Erythroblast (primary cell): ENCODE measurements at places on chromosomes 16 and 17.

- DNase-seq, result peak; percentile 72
Observed at GRCh38 chr17:49003557-49004511, 6.6 kb downstream of the IGF2BP1 start.

DNA sequence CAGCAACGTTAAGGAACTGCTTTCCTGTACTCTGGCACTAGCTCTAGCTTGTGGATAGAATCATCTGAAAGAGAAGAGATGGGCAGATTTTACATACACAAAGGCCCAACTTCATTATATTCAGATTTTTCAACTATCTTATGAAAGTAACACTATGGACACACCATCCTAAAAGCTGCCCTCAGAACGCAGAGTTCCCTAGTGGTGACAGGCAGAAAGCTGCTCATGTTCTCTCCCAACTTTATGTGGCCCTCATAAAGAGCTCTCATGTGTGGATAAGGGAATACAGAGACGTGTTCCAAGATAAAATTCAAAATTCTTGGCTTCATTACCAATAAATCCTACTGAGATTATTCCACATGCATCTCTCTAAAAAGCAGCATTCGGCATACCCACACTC lies 1.5 kb downstream of the CFAP20 start:
- peak; percentile 36 for DNase-seq

DNA sequence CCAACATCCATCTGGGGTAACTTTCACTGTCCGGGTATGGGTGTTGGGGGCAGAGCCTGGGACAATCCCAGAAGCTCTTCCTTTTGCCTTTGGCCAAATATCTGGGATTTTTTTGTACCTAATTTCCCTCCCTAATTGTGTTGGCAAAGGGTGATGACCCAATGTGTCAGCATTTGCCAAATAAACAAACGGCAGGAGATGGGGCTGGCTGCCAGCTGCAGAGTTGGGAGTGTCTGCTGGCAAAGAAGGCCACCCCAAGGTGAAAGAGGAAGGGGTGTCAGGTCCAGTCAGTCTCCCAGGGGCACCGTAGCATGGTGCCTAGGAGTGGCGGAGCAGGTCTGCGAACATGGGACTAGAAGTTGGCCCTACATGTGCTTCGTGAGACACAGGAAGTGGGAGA lies 73.0 kb downstream of the SLC6A2 start:
- no peak for DNase-seq

GRCh38 chr17:2337544-2338314 lies 428 bp downstream of the SGSM2 start:
- peak; percentile 72 for DNase-seq

- DNase-seq, result no peak
Observed at GRCh38 chr17:27284811-27285415, 9.0 kb upstream of the WSB1 start.

DNA sequence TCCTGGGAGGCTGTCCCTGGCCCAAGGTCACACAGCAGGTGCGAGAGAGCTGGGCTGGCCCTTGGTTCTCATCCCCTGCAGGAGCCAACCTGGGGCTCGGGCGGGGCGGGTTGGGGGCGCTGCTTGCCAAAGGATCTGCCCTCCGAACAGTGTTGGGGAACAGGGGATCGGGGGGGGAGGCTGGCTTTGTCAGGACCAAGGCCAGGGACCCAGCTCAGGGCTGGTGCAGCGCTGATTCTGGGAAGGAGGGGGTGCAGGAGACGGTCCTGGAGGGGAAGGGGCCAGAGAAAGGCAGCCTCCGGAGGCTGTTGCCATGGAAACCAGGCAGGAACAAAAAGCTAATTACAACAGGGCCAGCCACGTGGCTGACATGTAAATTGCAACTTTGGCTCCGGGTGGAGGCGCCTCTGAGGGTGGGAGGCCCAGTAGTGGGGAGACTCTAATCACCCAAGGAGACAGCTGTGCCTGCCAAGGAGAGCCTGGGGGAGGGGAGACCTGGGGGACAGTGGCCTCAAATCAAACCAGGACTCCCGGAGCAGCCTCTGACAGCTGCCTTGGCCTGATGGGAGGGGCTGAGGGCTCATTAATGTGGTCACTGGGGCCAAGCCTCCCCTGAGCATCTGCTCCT lies 1.3 kb downstream of the TUBB3 start:
- peak; percentile 57 for DNase-seq

DNA sequence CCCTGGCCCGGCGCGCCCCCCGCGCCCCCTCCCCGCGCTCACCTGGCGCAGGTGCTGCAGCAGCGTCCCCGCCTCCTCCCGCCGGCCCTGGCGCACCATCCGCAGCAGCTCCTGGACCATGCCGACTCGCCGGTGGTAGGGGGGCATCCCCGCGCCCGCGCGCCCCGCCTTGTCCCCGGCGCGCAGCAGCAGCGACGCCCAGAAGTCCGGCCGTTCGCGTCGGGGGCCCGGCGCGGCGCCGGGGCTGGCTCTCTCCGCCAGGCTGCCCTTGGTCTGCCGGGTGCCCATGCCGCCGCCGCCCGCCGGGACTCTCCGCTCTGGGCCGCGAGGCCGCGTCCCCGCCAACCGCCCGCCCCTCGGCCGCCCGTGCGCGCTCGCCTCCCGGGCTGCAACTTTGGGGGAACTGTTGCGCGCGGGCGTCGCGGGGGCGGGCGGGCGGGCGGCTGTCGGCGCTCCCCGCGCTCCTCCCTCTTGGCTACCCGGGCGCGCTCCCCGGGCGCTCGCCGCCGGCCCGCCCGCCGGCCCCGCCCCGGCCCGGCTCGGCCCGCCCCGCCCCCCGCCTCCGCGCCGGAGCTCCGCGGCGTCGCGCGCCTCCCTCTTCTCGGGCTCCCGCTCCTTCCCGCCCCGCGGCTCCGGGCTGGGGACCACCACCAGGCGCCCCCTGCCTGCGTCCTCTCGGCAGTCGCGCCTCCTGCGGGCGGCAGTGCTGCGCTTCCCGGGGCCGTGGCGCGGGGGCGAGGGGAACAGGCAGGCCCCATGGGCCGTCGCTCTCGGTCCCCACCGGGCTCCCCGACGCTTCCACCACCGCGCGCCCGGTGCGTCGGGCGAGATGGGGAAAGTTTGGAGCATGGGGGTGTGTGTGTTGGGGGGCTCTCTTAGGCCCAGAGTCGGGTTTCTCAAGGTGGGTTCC lies at the start of gene LRRC75A:
Gene LRRC75A (minus strand): TSS at position 491 of the 910 bp plus-strand sequence. CDS start 203 bp downstream, at position 288.
- DNase-seq, result peak; percentile 88

DNA sequence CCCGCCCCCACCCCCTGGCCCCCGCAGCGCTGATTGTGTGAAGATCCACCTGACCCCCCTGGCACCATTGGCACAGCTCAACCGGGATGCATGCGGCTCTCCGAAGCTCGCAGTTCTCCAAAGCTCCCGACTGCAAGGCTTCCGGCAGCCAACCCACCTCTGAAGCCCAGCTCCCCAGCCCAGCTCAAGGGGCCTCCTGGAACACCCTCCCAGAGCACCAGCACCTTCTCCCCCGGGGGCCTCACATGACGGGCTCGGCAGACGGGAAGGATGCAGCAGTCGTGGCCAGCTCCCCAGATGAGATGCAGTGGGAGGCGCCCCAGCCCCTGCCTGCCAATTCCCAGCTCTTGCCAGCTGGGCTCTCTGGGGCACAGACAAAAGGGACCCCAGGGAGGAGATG lies 215.3 kb downstream of the ZNF423 start:
- no peak for DNase-seq

DNA sequence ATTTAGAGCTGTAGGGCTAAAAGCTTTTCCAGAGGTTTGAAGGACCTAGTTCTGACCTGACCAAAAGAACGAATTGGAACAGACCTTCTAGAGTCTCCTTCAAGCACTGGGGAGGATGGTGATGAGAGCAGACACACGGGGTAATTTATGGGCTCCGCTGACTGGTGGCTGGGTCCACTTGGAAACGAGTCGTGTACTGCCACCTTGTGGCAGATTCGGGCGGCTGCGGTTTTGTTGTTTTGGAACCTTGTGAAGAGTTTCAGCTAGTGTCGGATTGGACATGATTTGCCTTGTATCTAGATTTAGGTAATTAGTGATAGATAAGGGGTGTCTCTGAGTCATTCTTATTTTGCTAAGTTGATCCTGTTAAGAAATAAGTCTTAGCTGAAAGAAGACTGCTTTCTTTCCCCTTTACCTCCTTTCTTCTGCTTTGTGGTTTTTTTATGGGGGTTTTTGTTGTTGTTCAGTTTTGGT lies 98.9 kb downstream of the AATF start:
- DNase-seq, result peak; percentile 89

- DNase-seq, result peak; percentile 69
Observed at GRCh38 chr16:67150047-67150832, 558 bp downstream of the B3GNT9 start.

- DNase-seq, result no peak
Observed at GRCh38 chr16:12460064-12460392, 343.7 kb downstream of the CPPED1 start.
